ENCODE measurements at places on chromosomes 3 and 15.

DNA sequence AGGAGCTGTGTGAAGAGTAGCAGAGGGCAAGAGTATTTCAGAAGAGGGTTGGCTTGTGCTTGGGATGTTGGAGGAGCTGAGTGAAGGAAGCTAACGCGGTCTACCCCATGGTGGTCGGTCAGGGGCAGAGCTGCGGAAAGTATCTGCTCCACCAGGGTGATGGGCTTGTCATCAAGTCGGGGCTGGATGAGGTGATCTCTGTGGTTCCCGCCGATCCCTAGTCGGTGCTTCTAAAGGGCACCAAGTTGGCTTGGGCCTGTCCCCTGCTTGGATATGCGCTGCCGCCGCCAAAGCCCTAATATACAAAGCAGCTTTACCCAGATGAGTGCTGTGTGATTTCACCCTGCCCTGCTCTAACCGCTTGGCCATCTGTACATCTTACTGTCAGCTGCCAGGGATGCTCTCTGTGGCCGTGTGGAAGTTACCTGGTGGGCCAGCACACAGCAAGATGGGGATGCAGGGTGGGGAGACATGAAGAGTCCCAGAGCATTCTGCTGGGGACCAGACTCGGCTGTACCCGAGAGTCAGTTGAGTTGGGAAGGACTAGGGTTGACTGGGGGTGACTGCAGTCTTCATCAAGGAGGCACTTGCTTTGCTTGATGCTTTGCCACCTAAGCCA is 226.1 kb upstream of the BHLHE40 start:
- DNase-seq = no peak

GRCh38 chr3:116267116-116267515 is 178.2 kb downstream of the LSAMP start:
- DNase-seq = peak; percentile 57

DNA sequence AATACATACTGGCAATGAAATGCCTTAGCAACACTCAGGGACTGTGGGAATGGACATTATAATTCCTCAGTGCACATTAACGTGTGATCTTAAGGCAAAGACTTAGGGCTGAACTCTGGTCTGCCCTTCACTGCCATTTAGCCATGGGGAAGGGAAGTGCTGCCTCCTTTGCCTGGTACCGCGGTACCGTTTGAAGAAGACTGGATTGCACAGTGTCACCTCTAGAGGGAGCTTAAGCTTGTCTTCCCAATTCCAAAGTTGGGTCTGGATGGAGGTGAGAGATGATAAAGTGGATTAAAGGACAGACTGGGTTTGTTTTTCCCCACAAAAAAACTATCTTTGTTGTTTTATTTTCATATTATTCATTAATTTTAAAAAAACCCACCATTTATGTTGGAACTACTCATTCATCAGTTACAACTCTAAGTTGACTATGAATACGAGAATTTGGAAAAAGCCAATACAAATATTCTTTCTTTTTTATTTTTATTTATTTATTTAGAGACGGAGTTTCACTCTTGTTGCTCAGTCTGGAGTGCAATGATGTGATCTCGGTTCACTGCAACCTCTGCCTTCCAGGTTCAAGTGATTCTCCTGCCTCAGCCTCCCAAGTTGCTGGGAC is 60.0 kb upstream of the SYN2 start:
- DNase-seq = no peak

DNA sequence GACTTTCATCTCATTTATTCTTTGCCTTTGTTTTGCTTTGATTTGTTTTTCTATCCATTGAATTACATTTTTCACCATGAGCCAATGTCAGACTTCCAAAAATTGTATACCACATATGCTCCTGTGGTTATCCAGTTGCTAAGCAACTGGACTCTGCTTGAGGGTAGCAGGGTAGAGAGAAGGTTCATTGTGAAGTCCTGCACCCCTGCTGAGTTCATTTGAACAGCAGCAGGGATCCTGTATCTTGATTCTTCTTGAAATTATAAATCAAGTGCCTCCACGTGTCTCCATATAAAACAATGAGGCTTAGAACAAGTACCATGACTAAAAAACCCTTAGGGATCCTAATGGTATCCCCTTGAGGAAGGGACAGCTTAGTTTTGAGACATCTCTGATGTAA is 449.3 kb downstream of the ROBO2 start:
- no peak for DNase-seq

- DNase-seq = no peak
These were observed 22.7 kb downstream of the EFL1 start for GRCh38 chr15:82239685-82240391.

- no peak for DNase-seq
These were observed 61.1 kb downstream of the SEC22A start for GRCh38 chr3:123262868-123263267.

DNA sequence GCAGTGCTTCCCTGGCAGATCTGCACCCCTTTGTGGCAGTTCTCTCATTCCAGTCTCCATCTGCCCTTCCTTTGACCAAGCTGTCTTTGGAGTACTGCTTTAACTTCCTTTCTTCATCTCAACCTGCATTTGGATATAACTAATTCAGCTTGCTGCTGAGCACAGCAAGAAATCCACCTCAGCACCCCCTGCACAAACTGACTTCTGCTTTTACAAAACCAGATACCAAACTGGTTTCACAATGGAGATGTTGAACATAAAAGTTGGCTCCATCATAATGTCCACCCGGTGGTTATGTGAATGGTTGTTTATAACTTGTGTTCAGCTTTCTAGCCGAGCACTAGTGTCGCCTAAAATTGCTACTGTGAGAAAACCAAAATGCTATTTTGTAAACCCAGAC is 341.1 kb upstream of the SEMA6D start:
- DNase-seq = no peak

DNA sequence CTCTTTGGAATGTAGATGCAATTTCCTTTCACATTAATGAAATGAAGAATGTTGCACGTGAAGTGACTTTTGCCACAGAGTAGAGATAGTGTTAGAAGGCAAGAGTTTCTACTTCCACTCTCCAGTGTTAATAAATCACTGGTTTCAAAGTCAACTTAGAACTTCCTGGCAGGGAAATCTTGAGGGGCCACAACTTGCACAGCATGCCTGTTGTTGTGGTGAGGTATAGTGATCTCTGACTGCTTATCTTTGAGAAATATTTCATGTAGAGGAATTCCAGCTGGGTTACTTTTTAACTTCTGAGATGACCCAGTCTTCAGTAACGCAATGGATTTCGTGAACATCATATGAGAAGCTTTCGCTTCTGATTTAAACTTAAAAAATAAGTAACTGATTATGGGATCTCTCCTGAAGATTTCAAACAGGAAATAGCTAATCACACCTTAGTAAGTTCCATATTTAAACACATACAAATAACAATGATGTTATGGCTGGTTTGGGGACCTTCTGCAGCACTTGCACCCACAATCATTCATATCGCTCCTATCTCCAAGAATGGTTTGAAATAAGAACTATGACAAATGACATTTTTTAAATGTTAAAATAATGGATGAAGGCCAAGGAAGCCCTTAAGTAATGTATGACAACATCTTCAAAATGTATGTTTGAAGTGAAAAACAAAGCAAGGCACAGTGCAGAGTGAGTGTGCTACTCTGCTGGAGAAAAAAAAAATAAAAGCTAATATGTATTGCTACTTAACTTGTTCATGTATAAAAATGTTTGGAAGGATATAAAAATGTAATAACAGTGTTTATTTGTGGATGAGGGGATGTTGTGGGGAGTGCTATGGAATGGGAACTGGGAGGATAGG is 726.5 kb upstream of the NECTIN3 start:
- peak; percentile 44 for DNase-seq

DNA sequence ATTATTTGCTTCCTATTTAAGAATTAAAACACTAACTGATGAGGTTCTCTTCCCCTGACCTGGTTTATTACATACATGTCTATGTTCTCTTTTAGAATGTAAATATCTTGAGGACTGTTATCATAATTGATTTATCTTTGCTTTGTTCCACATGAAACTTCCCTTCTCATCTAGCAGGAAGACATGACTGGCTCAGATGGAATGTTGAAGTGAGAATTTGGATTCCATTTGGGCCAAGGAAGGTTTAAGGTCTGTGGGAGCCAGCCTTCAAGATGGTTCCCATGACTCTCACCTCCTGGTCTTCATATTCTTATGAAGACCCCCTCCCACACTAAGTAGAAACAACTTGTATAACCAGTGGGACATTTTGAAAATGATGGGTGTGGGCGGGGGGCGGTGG is 222.2 kb upstream of the GADL1 start:
- peak; percentile 54 for DNase-seq

DNA sequence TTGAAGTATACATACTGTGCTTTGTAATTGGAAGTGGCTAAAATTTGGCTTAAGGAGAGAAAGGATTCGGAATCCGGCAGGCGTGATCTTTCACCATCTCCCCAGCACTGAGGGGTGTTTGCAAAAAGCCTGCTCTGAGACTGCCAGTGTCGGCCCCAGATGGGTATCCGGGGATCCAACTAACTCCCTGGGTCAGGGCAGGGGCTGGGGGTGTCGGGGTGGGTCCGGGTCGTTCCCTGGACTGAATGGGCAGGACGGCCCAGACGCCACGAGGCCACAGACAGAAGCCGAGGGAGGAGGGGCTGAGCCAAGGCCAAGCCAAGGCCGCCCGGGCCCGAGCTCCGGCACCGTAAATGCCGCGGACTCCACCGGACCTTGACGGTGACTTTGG is 349 bp downstream of the PPIB start:
- no peak for DNase-seq

- DNase-seq = no peak
These were observed 163.5 kb downstream of the GABRG3 start for GRCh38 chr15:27134481-27134880.

DNA sequence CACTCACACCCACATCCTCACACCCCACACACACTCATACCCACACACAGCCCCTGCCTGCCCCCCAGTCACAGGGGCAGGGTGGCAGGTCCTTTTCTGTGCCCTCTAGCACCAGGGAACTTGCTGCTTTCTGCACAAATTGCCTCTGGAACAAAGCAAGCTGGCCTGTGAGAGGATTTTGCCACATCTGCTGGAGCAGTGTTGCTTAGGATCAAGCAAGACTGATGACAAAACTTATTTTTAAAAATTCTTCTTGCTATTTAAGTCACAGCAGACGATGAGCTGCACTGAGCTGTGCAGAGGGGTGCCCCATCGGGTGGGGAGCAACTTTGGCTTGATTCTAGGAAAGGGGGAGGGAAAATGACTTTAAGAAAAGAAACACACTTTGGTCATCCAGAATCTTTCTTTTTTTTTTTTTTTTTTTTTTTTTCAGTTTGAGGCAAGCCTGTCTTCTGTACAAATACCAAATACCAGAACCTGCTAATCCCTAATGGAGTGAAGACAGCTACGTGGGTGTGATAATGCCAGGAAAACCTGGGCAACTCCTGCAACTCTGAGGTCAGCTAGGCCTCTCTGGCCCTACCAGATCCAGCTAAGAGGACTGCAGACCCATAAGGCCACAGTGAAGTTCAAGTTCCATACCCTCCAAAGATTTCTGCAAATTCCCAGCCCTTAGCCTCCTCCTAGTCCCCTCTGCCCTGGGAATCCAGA is 195.3 kb downstream of the ABHD5 start:
- no peak for DNase-seq

DNA sequence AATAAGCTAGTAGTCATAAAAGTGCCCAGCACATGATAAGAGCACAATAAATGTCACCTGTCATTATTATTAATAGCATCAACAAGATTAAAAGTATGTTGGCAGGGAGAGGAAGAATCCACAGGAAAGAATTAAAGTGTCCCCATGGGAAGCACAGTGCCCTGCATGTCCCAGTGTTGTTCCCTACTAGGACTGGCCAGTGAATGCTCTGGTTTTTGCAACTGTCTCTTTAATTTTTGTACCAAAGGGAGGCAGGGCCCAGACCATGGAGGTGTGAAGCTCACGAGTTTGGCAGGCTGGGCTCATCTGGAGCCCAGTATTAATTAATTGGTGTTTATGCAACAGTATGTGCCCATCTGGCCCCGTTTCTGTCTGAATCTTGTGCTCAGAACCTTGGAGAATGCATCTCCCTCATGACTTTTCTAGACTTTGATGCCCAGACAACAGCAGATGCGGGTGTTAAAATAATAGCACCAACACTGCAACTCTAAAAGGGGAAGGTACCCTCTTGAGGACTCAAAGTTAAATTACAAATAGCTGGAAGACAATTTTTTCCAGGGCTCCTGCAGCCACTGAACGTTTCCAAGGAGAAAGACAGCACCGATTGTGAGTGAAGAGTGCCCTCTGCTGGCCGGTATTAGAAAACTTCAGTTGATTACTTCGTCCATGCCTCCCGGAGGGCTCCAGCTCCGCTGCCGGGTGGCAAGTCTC is 71.9 kb upstream of the SPATA12 start:
- DNase-seq = peak; percentile 74

DNA sequence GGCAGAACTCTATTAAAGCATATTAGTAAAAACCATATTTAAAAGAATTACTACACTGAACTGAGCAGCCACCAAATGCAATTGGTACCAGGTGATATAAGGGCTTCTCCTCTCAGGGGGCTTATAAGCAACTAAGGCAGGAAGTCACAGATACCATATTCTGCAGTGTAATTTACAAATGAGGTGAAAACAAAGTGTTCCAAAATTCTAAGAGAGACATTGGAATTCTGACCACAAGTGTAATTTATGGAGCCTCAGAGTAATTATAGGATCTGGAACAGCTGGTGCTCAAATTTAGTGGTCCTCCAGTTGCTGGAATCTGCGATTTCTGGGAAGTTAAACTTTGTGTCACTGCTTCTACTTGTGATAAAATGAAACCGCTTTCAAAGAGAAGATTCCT is 3.1 kb upstream of the NR1I2 start:
- peak; percentile 12 for DNase-seq
